Islet precursor cell (in vitro differentiated cells): ENCODE measurements at places on chromosomes 7 and 10.

- no peak for DNase-seq
Observed at GRCh38 chr10:101759309-101760247, 16.3 kb downstream of the FGF8 start.

- DNase-seq = no peak
Observed at GRCh38 chr10:105650306-105650705, 1009.2 kb downstream of the SORCS3 start.

- DNase-seq = peak; percentile 84
Observed at GRCh38 chr10:71213761-71214440, 1.5 kb downstream of the UNC5B start.

GRCh38 chr10:98272656-98273055, 4.7 kb upstream of the LOXL4 start:
- peak; percentile 52 for DNase-seq

DNA sequence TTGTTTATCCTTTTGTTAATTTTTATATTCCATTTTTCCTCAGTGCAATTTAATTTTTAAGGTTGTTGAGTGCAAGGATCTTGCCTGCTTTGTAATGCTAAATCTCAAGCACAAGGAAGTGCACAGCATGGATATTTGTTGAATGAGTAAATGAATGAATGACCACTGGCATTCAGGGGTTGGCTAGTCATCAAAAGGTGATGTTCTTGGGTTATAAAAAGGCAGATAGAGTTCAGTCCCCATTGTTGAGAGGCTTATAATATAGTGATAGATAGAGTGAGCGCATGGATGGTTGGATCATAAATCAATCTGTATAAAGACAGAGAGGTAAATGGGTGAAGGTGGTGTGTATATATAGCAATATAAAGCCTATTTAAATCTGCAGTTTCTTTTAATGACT, 193.2 kb upstream of the KLF6 start:
- DNase-seq = no peak

- no peak for DNase-seq
Observed at GRCh38 chr7:1567896-1568510, 1.8 kb downstream of the PSMG3 start.

- no peak for DNase-seq
Observed at GRCh38 chr10:70323138-70323696, 39.4 kb upstream of the NPFFR1 start.

- no peak for DNase-seq
Observed at GRCh38 chr7:104983076-104983577, 30.9 kb upstream of the KMT2E start.

- no peak for DNase-seq
Observed at GRCh38 chr7:155732286-155732685, 80.0 kb downstream of the SHH start.

DNA sequence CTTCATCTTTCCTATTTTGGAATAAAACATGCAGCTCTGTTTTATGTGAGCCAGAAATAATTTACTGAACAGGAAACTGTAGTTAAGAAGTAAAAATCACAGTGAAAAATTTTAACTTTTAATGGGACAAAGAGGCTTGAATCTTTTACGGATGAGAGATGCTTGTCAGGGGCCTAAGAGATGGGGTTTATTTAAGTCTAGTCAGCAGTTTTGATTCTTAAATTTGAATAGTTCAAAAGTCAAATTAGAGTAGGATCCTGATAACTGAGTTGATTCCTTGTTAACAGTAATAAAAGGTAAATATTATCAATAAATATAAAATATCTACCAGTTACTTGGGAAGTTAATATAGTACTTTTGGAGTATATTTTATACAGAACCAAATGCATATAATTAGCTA, 24.9 kb upstream of the CD36 start:
- DNase-seq = no peak

GRCh38 chr10:76491216-76491615, 1059.8 kb downstream of the LRMDA start:
- no peak for DNase-seq

- DNase-seq = no peak
Observed at GRCh38 chr10:124462348-124462695, 699 bp downstream of the LHPP start.

GRCh38 chr10:3495281-3495680, 289.7 kb downstream of the KLF6 start:
- DNase-seq = peak; percentile 80

DNA sequence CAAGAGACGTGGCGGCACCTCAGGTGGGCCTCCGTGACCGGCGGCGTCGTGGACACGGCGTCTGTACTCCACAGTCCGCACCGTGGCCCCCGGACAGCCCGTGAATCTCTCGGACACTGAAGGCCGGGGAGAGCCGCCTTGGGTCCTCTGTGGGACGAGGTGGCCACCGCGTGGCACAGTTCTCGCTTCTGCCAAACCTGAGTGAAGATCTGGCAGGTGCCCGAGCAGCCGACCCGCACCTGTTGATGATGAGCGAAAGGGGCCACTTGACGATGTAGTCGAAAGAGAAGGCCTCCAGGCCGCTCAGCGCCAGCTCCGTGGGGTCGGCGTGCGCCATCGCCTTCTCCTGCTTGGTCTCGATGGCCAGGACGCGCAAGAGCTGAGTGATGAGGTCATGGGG, 8.5 kb upstream of the ADAM8 start:
- DNase-seq = no peak

DNA sequence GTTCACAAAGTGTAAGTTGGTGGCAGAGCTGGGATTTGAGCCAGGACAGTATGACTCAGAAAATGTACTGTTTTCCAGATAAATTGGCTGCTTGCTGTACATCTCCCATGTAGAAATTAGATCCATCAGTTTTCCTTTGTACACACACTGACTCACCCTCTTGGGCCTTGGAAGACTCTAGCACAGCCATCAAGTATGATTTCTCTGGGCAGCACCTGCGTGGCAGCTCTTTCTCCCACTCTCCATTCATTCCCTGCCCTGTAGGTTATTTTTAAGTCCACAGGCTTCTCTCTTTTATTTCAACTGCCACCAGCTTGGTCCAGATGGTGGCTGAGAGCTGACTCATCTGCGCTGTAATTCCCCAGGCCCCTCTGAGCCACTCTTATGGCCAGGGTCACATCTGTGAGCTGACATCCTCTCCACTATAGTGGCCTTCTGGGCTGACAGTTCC, 28.3 kb upstream of the SDK1 start:
- DNase-seq = peak; percentile 53

GRCh38 chr10:89019569-89020327, 29.1 kb downstream of the FAS start:
- peak; percentile 73 for DNase-seq

- no peak for DNase-seq
Observed at GRCh38 chr7:121061677-121062582, 73.4 kb downstream of the CPED1 start.

- DNase-seq = peak; percentile 53
Observed at GRCh38 chr7:36161996-36162395, 8.9 kb downstream of the EEPD1 start.

- no peak for DNase-seq
Observed at GRCh38 chr7:140773104-140773503, 76.6 kb downstream of the NDUFB2 start.

DNA sequence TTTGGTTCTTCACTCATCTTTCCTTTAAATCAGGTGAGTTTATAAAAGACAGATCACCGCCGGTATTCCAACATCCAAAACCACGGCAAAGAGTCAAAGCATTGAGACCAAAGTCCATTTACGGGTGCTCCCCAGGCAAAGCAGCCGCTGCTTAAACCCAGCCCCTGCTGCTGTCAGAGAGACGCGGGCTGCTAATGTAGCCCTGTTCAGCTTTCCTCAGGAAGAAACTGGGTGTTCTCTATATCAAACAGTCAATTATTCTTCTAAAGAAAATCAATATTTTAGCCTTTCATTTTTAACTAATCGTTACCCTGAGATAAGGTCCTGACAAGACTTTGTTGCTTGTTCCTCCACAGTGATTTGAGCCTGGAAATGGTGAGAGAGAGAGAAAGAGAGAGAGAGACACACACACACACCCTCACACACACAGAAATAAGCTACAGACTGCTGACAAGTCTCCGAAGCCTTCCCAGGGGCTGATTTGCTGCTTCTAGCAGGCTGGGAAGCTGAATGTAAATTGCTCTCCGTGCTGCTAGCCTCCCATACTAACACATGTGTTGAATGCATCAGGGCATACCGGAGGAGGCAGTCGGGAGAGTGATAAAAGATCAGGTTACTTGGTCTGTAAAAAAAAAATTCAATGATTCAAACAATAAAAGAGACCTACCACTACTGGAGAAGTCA, 183.0 kb upstream of the ANK3 start:
- DNase-seq = peak; percentile 80

DNA sequence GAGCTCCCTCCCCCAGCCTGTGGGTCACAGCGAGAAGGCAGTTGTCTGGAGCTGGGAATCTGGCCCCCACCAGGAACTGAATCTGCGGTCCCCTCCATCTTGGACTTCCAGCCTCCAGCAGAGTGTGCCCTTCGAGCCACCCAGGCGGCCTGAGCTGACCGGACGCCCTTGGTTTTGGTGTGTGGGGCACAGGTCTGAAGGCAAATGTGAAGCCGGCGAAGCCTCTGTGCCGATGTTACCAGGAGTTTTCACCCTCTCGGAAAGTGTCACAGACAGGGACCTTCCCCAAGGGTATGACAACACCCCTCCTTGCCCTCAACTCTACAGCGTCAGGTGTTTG, 109.1 kb downstream of the DNAJB6 start:
- DNase-seq = no peak

DNA sequence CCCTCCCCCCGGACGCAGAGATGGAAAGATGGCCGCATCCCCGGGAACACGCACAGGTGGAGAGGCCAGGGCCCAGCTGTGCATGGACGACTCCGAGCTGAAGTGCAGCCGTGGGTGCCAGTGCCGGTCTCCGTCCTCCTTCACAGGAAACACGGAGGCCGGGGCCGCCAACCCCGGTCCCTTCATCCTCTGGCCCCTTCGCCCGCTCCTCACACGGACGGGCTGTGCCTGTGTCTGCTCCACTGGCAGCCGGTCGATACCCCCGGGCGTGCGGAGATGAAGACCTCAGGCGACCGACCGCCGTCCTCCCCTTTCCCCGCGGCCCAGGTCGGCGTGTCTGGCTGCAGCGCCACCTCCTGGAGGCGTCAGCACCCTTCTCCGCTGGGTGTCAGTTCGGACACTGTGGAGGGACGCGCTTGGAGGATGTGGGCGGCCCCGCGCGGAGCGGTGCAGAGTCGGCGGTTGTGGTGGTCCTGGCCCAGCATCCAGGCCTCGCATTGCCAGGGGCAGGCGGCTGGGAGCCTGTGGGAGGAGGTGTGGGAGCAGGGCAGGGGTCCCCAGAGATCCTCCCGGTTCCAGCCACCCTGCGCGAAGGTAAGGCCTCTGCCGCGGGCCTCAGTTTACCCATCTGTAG, 9.9 kb downstream of the ZNF511 start:
- peak; percentile 91 for DNase-seq

- no peak for DNase-seq
Observed at GRCh38 chr7:584122-584465, 64.4 kb upstream of the PDGFA start.

DNA sequence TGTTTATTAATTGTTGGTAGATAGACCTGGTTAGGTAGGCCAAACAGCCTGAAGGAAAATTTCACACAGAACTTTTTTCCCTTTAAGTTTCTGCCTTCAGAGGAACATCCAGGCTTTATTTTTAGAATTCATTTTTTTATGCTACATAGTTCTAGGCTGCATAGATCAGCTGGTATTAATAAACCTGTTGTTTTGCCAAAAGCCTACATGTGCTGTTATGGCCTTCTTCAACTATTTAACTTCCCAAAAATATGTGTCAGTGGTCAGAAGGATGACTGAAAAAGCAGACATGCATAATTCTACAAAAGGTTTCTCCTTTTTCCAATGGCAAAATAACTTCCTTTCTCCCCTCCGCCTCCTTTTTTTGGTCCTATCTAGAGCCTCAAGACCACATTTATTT, 303.0 kb upstream of the DKK1 start:
- DNase-seq = no peak

DNA sequence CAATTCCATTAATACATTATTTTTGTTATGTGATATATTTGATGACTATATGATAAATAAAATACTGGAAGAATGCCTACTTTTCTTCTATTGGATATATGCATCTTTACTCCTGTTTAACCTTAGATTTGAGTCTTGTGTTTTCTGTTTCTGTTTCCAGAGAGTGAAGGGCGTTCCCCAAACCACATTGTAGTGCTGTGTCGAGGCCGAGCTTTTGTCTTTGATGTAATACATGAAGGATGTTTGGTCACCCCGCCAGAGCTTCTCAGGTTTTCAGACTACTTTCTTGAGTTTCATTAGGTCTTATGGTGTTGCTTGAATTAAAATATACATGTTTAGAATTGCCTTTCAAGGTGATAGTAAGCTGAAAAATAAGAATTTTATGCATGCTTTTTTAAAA, 23.8 kb downstream of the CROT start:
- no peak for DNase-seq

GRCh38 chr7:134420424-134421125, 38.3 kb downstream of the AKR1B1 start:
- DNase-seq = no peak
